ENCODE measurements at places on chromosomes 11 and 22.
A peak's percentile ranks its signal among the peaks of the same experiment; 100 is the strongest.

GRCh38 chr11:75668451-75669297, at the start of gene MAP6:
TSS of gene MAP6 (minus strand) at chr11:75669038. CDS start at chr11:75668369, 669 bp downstream.
- no peak for DNase-seq

- no peak for DNase-seq
Observed at GRCh38 chr11:43738600-43739409, 58.3 kb downstream of the HSD17B12 start.

GRCh38 chr11:74468058-74468457, 709 bp upstream of the KCNE3 start:
- DNase-seq: no peak

DNA sequence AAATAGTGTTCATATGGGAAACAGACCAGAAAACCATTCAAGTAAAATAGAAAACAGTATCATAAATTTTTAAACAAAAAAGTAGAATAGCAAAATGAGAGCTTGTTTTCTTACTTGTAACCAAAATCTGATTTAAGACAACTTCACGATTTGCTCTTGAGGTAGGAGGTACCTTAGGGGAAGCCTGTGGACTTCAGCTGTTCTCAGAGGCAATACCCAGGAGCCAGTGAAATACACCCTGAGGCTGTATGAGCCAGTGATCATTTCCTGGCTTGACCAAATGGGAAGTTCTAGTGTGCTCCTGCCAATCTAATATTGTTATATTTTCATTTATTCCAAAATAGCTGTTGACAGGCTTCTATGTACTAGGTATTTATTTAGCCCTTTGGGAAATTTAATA, 104.8 kb downstream of the ARHGAP42 start:
- DNase-seq: no peak

GRCh38 chr11:92888696-92889095, 80.8 kb upstream of the MTNR1B start:
- no peak for DNase-seq

DNA sequence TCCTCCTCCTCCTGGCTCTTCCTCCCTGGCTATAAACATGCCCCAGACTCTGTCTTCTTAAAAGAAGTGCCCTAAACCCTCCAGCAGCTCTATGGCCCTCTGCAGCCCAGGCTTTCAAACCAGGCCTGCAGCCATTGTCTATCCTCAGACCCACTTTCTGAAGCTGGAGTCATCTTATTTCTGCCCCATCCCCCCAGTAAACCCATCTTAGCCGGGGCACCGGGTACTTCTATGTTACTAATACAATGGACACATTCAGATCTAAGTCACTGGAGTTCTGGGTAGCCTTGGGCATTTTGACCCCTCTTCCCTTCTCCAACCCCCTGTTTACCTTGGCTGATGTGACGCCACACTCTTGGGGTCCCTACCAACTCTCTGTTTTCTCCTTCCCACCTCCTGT, 29.7 kb upstream of the CACNG2 start:
- no peak for DNase-seq

DNA sequence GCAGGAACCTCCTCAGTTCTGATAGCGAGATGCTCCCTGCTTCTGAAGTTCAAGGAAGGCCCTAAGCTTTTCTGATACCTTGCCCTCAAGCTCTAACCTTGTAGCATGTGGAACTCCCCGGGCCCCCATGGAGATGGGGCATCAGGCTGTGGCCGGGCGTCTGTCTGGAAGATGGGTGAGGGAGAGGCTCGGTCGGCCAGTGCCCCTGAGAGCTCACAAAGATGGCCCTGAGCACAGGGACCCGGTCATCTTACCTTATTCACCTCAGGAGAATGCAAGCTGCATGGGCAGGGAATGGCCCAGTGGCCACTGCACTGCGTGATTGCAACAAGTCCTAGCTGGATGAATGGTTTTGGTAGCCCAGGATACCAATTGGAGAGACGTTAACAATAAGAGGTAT, 830.3 kb downstream of the TBC1D22A start:
- DNase-seq: no peak

GRCh38 chr11:69695581-69695980, 8.2 kb downstream of the FGF19 start:
- no peak for DNase-seq

- DNase-seq: no peak
Observed at GRCh38 chr22:27786291-27786932, 15.1 kb downstream of the MN1 start.

DNA sequence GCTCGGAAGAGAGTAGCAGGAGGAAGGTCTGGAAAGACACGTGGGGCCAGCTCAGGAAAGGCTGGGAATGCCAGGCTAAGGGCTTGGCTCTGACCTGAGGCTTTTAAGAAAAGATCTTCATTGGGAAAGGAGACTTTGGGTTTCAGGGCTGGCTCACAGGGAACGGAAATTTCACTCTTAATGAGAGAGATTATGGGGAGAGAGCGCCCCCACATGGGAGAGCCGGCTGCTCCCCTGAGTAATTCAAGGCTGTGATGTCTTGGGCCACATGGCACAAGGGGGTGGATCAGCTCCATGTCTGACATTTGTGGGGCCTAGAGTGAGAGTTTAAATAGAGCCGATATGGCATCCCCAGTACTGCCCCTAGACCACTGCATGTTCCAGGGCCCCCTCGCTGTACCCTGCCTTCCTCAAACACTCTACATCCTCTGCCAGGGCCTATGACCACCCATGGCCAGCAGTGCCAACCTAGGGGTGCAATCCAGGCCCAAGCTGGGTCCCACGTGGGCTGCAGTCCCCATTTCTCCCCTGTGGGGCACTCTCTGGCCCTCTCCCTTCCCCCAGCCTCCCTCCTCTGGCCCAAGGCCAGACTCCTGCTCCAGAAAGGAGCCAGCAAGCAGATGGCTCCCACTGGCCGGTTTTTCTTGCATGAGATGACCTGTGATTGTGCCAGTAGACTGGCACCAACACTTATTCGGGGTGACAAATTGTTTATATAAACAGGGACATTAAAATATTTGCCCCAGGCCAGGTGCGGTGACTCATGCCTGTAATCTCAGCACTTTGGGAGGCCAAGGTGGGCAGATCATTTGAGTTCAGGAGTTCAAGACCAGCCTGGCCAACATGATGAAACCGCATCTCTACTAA, 75.2 kb downstream of the ISX start:
- no peak for DNase-seq

DNA sequence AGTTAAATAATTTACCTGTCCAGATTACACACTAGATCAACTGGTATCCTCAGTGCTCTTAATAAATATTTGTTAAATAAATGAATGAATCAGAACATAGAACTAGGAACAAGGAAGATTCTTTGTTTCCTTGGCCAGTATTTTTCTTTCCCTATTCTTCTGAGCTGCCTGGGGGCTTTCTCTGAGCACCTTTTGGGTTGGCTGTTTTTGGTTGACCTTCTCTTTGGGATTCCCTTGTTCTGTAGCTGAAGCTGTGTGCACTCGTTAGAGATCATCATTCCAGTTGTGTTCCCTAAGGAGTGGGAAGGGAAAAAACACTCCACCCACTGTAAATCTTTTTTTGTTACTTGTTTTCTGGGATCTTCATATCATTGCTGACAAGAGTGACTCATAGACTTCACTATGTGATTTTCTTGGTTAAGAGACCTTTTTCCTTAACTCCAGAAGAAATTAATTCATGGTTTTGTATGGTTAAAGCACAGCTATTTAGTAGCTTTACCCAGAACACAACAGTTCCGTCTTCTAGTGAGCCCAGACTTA, 84.3 kb downstream of the STIM1 start:
- DNase-seq: no peak

GRCh38 chr22:40491990-40492631, 121.7 kb downstream of the SGSM3 start:
- DNase-seq: no peak

DNA sequence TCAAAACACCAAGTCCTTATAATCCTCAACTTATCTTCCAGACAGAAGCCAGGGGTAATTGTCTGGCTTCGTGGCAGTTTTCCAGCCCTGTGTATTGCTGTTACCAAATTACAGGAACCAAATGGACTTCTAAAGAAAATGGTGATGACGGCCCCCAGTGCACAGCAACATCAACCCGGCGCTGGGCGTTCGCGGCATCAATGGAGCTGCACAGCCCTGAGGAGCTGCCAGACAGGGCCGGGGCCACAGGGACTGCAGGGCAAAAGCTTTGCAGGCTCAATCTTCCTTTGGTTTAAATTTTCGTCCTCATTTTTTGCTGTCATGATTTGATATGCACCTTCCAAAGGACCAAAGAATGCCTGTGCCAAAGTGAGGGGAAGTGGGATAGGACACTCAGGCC, 292.5 kb downstream of the BRD1 start:
- no peak for DNase-seq

- no peak for DNase-seq
Observed at GRCh38 chr11:126124231-126124661, 61.6 kb upstream of the CDON start.

GRCh38 chr11:15841931-15842740, 514.2 kb downstream of the SOX6 start:
- DNase-seq: no peak

GRCh38 chr11:45968901-45969300, 46.4 kb downstream of the LARGE2 start:
- DNase-seq: no peak

- no peak for DNase-seq
Observed at GRCh38 chr11:72229336-72229924, 4.9 kb downstream of the INPPL1 start.

- DNase-seq: no peak
Observed at GRCh38 chr11:75442161-75442885, 9.3 kb upstream of the KLHL35 start.

DNA sequence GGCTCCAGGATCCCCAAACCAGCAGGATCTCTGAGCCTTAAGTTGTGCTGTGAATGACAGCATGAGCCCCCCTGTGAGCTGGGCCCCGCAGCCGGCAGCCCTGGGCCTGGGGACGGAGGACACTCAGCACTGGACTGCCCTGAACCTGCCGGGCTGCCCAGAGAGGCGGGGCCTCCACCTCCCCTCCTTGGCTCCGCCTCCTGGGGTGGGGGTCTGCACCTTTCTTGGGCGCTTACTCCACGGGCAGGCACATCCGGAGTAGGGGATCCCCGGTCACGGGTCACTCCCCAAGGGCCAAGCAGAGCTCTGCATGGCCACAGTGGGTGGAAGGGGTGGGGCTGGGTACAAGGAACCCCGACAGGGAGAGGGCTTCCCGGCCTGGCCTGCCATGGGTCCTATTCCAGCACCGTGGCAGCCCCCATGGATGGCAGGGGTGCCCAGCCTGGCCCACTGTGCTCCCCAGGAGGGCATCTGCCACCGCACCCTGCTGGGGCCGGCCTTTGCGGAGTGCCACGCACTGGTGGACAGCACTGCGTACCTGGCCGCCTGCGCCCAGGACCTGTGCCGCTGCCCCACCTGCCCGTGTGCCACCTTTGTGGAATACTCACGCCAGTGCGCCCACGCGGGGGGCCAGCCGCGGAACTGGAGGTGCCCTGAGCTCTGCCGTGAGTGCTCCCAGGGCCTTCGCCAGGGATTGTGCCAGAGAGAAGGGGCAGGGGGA, 5.4 kb downstream of the MUC5B start:
- no peak for DNase-seq

DNA sequence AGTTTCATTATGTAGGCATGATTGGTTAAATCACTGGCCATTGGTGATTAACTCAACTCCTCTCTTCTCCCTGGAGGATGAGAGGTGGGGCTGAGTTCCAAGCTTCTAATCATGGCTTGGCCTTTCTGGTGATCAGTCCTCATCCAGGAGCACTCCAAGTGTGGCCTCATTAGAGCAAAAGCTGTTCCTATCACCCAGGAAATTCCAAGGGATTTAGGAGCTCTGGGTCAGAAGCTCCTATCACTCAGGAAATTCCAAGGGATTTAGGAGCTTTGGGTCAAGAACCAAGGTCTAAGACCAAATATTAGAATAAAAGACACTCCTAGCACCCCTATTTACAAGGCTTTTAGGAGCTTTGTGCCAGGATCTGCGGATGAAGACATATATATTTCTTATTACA, 168.0 kb upstream of the BDNF start:
- no peak for DNase-seq

GRCh38 chr11:26045082-26045481, 286.8 kb upstream of the ANO3 start:
- no peak for DNase-seq

GRCh38 chr11:25094085-25094802, 597.4 kb downstream of the LUZP2 start:
- DNase-seq: no peak

DNA sequence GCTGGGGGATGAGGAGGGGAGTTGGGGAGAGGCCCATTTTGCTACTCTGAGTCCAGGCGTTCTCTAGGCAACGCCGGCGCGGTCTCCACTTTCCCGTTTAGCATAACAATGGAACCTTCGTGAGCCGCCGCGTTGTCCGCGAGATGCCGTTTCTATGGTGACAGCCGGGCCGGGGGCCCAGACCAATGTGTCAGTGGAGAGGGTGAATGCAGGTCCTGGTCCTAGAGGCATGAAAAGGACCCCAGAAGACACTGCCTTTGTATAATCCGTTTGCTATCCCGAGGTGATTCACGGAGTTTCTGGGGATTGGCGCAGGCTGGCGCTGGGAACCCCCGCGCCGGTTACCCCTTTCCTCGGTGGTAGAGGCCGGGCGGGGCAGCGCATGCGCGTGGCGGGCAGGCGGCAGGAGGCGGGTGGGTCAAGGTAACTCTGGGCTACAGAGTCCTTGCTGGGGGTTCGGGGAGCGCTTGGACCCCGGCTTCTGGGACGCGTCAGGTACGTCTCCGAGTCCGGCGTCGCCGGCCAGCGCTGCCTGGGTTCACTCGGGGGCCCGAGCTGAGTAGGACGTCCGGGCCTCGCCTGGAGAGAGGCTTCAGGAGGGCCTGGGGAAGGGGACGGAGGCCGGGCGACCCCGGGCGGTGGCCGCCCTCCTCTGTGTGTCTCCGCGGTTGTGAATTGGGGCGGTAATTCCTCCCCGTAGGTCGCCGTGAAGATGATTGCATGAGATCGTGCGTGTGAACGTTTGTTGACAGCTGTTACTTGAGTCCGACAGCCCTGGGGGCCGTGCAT, at the start of the genes CBY1 and FAM227A:
Gene CBY1 (plus strand): TSS at position 383 of the 789 bp plus-strand sequence. CDS start 11,417 bp downstream, outside the sequence.
Gene FAM227A (minus strand): TSS at position 137 of the 789 bp plus-strand sequence. CDS start 6,224 bp downstream, outside the sequence.
- peak; percentile 88 for DNase-seq

DNA sequence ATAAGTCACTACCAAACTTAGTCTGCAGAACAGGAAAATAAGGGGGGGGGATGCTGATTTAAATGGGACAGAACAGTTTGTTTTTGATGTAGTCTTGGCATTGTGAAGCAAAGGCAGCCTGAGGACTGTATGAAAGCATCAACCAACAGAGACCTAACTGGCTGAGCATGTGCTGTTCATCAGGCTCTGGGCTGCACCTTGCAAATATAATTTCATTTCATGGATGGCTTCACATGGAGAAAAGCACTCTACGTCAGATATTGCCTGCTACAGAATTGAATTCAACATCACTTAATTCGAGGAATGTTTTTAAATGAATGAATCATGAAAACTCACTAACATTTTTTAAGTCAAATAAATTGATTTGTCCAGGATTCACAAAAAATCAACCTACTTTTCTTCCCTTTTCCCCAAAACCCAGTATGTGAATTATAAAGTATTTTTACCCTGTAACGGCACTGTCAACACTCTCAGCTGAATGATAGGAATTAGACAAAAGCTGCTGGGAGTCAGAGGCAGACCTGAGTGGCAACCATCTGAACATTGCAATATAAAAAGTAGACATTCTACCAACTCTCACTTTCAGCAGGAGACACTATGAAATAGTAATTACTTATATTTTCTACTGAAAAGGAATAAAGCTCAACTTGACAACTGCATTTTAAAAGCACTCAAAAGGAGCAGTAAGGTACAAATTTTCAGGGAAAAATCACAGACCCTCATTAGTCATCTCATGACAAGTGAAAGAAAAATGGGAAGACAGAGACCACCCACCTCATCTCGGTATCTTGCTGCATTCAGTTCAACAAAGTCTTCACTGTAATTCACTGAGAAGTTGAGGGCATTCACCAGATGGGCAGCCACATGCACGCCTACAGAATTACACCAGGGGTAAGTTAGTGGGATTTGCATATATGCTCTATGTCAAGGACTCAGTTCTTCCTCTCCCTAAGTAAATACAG, 47.5 kb downstream of the NOX4 start:
- no peak for DNase-seq

GRCh38 chr22:36284171-36284571, 31.2 kb downstream of the APOL1 start:
- DNase-seq: no peak

All from CD4-positive, alpha-beta T cell treated with Interleukin-6 for 4 hours (primary cell).